ENCODE measurements at places on chromosomes 2 and 18.

- DNase-seq = no peak
Measured at GRCh38 chr18:52348209-52348608, 8.2 kb downstream of the DCC start.

- DNase-seq = no peak
Measured at GRCh38 chr2:218281449-218281848, 10.9 kb downstream of the TMBIM1 start.

DNA sequence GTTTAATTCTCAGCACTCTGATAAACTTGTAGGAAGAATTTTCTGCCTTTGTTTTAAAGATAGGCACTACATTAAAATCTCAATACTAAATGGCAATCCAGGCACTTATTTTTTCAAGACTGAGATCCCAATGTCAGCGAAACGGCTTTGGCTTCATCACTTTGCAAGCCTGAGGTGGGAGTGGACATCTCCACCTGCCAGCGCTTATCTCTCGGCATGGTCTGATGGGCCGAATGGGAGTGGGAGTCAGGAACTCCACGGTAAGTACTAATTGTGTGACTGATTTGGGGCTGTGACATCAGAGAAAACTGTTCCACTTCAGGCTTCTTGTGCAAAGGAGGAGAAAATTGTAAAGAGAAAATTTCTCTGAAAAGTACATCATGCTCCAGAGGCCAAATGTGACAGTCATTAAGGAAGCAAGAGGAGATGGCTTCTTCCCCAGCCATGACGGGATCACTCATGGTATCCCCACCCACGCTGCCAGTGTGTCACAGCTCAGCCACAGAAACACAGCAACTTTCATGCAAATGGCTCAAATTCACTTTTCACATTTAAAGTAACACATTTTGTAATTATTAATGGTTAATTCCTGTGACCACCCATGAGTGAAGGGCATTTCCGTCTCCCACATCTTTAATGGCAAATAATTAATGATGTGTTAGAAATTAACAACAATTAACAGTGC is 385.5 kb upstream of the HNRNPA3 start:
- DNase-seq = no peak

- DNase-seq = no peak
Measured at GRCh38 chr2:85083092-85083491, 50.1 kb upstream of the TCF7L1 start.

GRCh38 chr2:185291035-185291647 is 447.5 kb upstream of the FSIP2 start:
- DNase-seq = no peak

GRCh38 chr2:45141883-45142866 is 132.9 kb upstream of the SIX2 start:
- no peak for DNase-seq

DNA sequence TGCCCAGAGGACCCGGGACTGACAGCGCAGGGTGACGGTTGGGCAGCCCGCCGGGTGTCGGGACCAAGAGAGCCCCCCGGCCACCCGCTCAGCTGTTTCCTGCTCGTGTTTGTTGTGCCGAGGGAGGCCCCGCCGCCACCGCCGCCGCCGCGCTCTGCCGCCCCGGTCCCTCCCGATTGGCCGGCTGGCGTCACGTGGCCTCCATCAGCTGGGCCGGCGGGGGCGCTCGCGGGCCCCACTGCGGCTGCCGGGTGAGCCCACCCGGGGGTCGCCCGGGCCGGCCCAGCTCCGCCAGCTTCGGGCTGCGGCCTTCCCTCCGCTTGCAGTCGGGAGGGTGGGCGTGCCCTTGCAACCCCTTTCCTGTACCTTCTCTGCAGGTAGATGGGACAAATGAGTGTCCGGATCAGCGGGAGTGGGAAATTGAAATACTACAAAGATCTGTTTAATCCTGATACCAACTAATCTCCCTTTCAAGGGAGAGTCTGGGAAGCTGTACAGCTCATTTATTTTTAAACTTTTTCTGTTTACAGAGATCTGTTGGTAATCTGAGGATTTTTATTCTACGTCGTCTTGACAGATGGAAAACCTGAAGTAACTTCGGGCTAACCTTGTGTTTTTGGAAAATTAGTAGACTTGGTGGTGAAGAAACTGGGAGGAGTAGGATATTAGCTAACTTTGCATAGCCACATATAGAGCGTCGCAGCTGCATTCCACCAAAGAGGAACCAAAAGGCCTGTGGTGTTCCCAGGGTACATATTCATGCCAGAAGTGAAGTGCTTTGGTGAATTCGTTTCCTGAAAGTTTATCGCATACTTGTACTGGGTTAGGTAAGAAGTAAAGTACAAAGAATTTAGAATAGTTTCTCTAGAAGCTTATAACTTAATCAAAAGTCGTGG is 1.2 kb downstream of the YPEL5 start:
- peak; percentile 55 for DNase-seq

GRCh38 chr2:38748943-38749804 is 2.0 kb downstream of the SRSF7 start:
- DNase-seq = no peak

DNA sequence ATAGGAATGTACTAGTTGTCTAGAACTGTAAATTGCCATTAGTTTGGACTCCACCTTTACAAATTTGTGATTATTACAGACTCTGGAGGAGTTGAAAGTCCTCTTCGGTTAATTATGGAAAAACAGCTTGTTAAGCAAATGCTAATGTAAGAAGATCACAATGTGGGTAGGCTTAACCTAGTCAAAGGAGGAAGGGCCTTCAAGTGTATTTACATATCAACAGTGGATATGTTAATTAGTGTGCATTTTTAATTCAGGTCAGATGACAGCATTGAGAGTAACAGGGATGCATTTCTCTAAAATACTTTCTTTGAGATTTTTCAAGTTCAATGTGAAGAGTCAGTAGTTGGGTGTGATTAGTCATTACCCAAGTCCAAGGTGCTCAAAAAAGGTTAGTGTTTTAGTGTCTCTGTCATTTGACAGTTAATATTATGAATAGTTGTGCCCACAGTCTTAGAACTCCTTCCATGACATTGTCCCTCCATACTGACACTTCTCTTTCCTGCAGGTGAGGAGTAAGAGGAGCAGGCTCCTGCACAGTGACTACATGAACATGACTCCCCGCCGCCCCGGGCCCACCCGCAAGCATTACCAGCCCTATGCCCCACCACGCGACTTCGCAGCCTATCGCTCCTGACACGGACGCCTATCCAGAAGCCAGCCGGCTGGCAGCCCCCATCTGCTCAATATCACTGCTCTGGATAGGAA is 28.0 kb downstream of the CD28 start:
- no peak for DNase-seq

GRCh38 chr2:39313575-39313974 is 69.8 kb upstream of the CDKL4 start:
- DNase-seq = no peak

- no peak for DNase-seq
Measured at GRCh38 chr2:3233877-3234276, 143.7 kb downstream of the EIPR1 start.

GRCh38 chr18:76488190-76488589 is 6.9 kb downstream of the ZNF516 start:
- DNase-seq = no peak

DNA sequence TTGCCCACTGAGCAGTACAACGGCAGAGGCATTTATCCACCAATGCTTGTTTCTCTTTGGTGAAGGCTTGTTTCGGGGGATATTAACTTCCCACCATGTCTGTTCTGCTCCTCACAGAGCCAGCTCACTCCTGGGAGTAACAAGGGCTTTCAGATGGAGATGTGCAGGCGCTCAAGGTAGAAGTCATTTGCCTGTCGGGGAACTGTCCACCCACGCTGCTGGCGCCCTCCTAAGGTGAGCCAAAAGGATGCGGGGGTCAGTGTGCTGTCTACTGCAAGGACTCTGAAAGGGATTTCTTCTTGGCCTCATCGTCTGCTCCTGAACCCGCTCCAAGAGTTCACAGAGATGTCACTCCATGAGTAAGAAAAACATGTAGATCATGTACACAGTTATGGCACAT is 57.0 kb upstream of the CYRIA start:
- no peak for DNase-seq

DNA sequence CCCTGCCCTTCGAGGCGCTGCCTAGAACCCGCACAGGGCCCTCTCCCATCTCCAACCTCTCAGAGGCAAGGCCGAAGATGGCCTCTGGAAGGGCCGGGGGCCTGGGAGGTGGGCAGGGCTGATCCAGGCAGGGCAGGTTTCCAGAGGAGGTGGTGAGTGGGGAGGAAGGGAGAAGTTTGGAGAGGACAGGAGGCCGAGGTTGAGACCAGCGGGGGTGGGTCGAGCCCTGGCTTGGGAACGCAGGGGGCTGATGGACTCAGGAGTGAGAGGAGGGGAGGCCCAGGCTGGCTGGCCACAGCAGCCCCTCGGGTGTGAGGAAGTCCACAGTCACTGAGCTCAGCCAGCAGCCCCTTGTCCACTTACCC is 10.5 kb downstream of the CAPN10 start:
- DNase-seq = no peak

GRCh38 chr2:72108121-72108520 is 39.5 kb downstream of the CYP26B1 start:
- DNase-seq = no peak

- no peak for DNase-seq
Measured at GRCh38 chr18:8538935-8539334, 70.3 kb upstream of the RAB12 start.

GRCh38 chr2:101477556-101477955 is 2.6 kb upstream of the RFX8 start:
- no peak for DNase-seq

DNA sequence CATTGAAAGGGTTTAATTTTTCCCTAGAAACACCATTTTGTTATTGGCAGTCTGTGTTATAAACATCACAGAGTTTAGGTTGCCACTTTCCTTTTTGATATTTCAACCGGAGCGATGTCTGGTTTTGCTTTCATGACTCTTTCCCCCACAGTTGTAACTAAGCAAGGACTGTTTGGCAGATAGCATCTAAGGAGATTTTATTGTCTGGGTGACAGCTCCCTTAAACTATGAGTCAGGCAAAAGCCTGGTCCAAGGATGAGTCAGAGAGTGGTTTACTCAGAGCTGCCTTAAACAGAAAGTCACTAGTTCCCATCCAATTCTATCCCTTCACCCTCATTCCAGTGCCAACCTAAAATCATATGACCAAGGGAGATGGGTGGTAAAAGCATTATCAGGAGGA is 341.6 kb upstream of the VWC2L start:
- no peak for DNase-seq

GRCh38 chr2:217023611-217024010 is 163.7 kb upstream of the TNP1 start:
- DNase-seq = no peak

DNA sequence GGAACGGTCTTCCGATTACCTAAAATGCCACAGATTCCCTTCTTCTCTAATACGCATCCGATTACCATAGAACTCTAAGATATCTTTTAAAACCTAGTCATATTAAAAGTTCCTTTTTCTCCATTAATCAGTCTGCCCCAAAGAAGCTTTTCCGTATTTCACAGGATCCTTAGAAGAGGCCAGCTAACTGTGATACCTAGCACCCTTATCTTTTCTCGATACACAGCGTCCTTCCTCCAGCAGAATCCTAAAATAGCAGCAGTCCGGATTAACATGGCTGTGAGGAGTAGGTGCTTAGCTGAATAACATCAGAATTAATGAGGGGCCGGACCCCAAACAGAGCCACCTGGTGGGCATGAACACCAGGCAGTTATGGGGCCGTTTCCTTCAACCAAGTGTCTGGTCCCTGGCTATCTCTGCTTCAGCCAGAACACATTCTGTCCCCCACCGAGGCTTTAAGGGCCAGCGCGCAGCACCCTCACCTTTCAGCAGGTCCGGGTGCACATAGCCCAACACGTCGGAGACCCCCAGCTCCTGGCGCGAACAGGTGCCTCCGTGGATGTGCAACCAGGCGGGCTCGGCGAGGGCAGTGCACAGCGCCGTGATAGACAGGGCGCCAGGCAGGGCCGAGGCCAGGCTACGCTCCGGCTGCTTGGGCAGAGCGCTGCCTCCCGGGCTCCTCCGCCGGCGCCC is 995 bp downstream of the TMEM127 start:
- DNase-seq = no peak

DNA sequence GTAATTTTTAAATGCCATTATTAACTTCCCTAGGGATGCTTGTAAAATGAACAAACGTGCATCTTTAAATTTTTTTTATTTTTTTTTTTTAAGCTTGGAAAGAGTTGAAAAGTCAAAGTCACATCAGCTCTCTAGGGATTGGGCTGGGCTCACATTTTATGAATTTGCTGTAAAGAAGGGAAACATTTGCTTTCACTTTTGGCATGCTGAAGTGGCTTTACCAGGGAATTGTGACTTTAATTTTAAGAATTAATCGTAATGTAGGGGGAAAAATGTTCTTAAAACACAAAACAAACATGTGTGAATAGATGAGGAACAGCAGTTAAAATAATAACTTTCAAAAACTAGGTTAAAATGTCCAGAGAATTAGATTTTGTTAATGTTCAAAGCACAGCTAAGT is 123.0 kb downstream of the AGAP1 start:
- DNase-seq = no peak

DNA sequence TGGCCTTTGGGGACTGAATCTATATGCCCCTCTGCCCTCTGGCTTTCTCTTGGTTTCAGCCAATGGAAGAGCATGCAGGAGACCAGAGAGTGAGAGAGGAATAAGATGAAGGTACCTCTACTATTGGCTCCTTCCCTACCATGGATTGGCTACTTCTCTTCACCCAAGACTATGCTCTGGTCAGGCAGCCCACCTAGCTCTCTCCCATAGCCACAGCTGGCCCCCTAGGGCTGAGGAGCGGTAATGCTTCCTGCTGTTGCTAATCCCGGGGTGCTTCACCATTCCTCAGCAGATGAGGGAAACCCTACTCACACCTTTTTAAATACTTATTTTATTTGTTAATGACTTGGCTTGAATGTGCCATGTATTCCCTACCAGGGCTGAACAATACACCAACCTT is 142.4 kb downstream of the MREG start:
- no peak for DNase-seq

GRCh38 chr2:175036582-175037018 is 31.4 kb upstream of the CHN1 start:
- DNase-seq = no peak

Measured in stimulated activated CD8-positive, alpha-beta memory T cell treated with anti-CD3 and anti-CD28 coated beads, Interleukin-4, amount 100 ng/mL, for 1 hour (primary cell).